ENCODE measurements at places on chromosomes 16 and 17. TPM values are rescaled to one million over a fixed set of nuclear protein-coding genes. Genes with fewer than 3 reads are reported as not detected.

IGFALS gene
- 0.03 TPM for polyA plus RNA-seq

NRN1L gene
- 1.0 TPM for polyA plus RNA-seq

SCGB1C2 gene
- not detected for polyA plus RNA-seq

ATP1B2 gene
- polyA plus RNA-seq: not detected

KRTAP4-1 gene
- not detected for polyA plus RNA-seq

All from endothelial cell of umbilical vein (primary cell).